ENCODE measurements at places on chromosomes 13 and 19.
A peak's percentile ranks its signal among the peaks of the same experiment; 100 is the strongest.

DNA sequence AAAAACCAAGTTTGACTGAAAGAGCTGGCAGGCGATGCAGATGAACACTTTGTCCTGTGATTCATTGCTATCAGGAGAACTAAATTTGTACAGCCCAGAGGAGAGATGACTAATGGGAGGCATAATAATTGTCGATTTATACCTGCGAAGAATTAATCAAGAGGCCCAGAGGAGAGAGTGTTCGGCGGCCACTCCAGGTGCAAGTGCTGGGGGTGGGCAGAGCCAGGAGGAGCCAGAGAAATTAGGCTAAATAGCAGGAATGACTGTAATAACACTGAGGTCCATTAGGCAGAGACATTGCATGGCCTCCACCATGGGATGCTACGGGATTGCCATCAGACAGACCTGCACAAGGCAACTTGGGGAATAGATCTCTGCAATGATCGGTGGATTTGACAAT, 107.7 kb upstream of the UQCRFS1 start:
- no peak for DNase-seq

GRCh38 chr19:4139614-4140236, 13.7 kb upstream of the CREB3L3 start:
- DNase-seq: peak; percentile 58

DNA sequence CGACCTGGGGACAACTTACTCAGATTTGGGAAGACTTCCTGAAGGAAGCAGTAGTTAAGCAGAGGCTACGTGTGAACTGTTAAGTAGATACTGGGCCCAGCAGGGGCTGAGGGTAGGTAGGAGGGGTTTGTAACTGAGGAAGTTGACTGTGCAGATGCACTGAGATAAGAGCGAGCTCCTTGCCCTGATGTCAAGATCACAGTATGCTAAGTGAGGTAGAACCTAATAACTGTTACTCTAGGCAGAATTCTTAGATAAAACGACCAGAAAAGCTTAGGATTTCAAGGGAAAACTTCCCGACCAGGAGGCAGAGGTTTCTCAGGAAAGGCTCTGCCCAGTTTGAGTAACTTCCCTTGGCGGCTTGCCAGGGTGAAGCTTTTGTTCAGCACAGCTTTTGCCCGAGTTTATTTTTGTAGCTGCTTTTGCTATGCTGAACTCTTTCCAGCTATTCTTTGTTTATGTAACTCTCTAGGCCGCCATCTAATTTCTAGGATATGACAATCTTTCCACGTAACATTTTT, 632.1 kb downstream of the DIAPH3 start:
- DNase-seq: no peak

- DNase-seq: no peak
These were observed 460 bp upstream of the ZNF155 start for GRCh38 chr19:43983544-43983911.

DNA sequence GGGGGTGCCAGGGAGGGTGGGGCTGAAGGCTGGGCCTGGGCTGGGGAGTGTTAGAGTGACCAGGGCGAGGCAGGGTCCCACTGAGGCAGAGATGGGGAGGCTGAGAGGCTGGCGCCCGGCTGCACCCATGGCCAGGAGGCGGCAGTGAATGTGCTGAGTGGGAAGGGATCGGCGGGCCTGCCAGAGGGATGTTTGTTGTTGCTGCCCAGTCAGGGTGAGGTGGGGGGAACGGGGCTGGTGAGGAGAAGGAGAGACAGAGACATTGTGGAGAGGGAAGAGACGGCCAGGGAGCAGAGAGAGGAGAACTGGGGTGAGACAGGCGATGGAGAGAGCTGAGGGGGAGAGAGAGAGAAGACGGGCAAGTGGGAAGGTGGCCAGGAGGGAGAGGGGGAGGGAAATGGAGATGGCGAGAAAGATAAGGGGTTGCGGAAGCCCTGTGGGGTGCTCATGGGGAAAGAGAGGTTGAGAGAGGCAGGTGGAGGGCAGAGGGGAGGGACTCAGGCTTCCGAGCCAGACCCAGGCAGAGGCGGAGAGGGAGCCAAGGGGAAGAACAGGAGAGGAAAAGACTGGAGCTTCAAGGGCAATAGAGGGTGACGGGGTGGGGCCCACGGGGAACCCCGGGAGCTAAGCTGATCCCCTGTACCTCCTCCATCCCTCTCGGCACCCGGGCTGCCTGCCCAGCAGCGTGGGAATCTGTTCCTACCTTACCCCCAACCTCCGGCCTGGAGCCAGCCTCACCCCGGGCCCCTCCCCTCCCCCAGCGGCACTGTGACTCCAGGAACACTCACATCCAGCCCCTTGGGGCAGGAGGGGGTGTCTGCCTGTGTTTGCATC, 690 bp upstream of the B3GNT8 start:
- DNase-seq: peak; percentile 29

- DNase-seq: no peak
These were observed 145.0 kb downstream of the KDM4B start for GRCh38 chr19:5113633-5114586.

DNA sequence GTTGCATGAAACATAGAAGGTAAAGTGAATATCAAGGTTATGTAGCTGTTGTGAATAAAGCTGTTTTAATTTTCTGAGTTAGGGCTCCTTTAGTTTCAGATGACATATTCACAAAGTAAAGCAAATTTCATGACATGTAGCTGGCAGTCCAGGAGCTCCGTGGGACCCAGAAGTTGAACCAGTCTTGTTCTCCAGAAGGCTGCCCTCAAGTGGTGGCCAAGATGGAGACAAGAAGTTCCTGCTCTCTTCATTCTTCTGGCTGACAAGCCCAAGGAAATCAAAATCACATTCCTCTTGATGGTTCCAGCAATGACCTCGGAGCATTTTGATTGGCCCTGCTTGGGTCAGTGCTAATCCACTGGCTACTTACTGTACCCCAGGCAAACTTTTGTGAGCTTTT, 128.7 kb downstream of the LIG4 start:
- no peak for DNase-seq

GRCh38 chr19:40862333-40862732, 12.1 kb upstream of the CYP2A6 start:
- no peak for DNase-seq

GRCh38 chr13:47039106-47039505, 142.3 kb upstream of the HTR2A start:
- no peak for DNase-seq

DNA sequence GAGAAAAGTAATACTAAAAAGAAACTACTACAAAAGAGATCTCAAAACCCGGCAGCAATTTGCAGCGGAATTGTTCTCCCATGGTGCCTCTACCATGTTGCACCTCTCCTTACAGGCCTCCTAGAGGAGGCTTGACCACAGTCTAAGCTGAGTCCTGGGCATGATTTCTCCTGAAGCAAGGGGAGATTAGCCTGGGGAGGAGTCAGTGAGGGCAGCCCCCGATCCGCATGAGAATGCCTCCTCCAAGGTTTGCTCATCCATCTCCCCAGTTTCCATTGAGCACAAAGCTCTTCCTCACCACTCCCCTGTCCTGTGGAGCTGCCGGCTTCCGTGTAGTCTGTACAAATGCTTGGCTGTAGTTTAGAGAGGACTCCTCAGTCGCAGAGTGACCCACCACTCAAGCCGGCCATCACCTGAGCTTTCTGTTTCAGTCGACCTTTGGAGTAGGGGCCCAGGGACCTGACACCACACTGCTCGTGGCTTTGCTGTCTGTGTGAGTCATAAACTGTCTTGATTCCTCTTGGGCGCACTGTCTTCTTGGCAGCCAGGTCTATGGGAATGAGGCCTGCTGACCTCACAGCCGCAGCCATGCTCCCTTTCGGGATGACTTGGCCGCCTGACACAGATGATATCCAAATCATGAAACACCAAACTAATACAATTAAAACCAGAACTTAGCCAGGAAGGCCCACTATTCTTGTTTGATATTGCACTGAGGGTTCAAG, 72.3 kb downstream of the C1QTNF9 start:
- no peak for DNase-seq

Measured in T-helper 22 cell (primary cell).